ENCODE measurements at places on chromosomes 3 and 15.

DNA sequence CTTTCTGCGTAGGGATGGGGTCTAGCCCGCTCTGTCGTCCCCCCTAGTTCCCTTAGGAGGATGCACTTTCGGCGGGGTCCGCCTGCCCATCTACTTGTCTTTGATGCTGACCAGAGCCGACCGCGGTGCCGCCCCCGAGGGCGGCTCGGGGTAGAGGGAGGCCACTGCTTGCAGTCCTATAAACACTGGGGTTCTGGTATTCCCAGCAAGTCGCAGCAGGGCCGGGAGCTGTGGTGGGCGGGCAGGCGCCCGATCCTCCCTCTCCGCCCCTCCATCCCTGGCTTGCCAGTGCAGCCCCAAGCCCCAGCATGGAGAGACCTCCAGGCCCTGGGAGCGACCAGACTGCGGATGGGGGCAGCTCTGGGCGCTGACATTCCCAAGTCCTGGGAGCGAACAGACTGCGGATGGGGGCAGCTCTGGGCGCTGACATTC, 830 bp downstream of the SEMA4B start:
- DNase-seq = no peak

GRCh38 chr15:71746719-71747118, 63.6 kb upstream of the NR2E3 start:
- DNase-seq = no peak

DNA sequence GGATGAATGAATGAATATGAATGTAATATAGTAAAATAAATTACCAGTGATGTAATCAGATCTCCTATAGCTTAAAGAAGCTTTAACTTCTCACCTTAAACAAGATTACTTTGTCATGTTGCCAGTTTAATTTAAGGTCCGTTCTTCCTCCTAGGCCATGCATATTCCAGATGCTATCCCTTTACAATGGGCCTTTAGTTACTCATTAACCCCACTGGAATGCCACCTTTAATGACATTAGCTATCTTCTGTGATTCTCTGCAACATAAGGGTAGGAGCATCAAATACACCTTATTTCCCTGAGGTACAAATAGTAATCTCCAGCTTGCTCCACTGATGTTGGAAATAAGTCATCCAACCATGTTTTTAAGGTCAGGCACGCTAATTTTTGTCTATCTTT, 63.0 kb upstream of the TIMP4 start:
- DNase-seq = no peak

GRCh38 chr3:36501616-36502015, 121.3 kb downstream of the STAC start:
- DNase-seq = no peak

- DNase-seq = no peak
These were observed 403.9 kb downstream of the IL5RA start for GRCh38 chr3:2706144-2706835.

GRCh38 chr3:172145031-172145686, 105.8 kb downstream of the FNDC3B start:
- DNase-seq = no peak

GRCh38 chr3:17995769-17996168, 253.3 kb upstream of the TBC1D5 start:
- no peak for DNase-seq

- no peak for DNase-seq
These were observed 47.3 kb upstream of the TBL1XR1 start for GRCh38 chr3:177244606-177245005.

DNA sequence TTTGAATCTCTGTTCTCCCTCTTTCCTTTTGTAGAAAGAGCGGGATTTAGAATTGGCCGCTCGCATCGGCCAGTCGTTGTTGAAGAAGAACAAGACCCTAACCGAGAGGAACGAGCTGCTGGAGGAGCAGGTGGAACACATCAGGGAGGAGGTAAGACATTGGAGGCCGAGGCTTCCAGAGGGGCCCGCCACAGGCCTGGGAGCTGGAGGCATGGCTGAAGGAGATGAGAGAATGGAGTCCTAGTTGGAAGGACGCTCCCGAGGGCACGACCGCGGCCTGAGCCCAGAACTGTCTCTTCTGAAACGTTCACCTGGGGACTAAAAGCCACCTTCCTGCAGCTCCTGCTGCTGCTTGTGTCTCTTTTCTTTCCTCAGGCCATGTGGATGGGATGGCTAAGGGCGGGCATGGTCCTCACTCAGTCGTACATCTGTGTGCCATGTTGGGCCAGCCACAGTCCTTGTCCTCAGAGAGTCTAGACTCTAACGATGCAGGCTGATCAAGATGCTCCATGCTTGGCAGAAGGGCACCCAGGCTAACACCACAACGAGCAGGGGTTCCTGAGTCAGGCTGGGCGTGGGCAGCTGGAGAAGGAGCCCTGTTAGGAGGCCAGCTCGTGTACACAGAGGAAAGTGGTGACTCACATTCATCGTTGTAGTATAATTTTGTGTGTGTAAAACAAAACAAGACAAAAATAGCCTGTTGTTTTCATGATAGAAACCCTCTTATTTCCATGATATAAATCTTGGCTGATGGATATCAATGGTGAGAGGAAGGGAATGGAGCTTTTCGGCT, 81.1 kb downstream of the CCK start:
- no peak for DNase-seq

DNA sequence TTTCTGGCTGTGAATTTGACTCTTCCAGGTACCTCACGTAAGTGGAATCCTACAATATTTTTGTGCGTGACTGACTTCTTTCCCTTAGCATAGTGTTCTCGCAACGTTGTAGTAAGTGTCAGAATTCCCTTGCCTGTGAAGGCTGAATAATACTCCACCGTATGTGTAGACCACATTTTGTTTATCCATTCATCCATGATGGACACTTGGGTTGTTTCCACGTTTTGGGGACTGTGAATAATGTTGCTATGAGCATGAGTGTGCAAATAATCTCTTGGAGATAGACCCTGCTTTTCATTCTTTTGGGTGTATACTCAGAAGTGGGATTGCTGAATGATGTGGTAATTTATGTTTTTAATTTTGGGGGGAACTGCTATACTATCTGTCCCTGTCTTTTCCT, 82.2 kb downstream of the APBA2 start:
- DNase-seq = no peak

DNA sequence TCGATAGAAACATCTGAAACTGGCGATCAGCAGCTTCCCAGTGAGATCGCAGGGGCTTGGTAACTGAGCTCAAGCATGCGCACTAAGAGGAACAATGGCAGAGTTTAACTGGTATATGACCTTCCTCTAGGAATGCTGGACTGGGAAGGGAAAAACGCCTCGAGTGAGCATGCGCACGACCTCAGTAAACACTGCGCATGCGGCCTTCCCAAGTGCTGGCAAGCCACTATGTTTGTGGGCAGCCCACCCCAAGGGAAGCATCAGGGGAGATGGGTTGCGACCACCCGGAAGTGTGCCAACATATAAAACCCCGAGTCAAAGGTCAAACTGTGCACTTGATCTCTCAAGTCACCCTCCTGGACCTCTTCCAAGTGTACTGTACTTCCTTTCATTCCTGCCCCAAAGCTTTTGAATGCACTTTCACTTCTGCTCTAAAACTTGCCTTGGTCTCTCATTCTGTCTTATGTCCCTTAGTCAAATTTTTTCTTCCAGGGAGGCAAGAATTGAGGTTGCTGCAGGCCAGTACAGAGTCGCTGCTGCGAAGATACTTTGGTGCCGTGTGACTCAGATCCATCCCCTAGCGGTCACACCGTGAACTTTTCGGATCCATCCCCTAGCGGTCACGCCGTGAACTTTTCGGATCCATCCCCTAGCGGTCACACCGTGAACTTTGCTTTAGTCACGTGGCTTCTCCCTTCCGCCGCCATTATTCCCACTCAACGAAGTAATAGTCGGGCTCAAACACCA, 243.3 kb downstream of the FAM43A start:
- peak; percentile 65 for DNase-seq

DNA sequence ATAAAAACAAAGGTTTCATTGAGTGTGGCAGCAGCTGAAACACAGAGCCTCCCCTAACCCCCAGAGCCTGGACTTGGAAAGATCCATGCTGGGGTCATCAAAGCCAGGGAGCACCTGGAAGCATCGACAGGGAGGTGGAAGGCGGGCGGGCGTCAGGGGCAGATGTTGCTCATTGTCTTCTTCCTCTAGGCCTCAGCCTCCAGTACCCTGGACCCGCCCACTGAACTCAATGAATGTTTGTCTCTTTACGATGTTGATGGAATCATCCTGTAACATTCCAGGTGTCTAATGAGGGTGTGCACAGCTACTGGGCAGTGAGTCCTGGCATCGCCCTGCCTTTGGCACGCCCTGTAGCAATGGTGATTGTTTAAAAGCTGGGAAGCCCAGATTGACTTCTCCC, 9.8 kb downstream of the GP5 start:
- no peak for DNase-seq

GRCh38 chr15:92460023-92460422, 66.3 kb downstream of the ST8SIA2 start:
- no peak for DNase-seq

DNA sequence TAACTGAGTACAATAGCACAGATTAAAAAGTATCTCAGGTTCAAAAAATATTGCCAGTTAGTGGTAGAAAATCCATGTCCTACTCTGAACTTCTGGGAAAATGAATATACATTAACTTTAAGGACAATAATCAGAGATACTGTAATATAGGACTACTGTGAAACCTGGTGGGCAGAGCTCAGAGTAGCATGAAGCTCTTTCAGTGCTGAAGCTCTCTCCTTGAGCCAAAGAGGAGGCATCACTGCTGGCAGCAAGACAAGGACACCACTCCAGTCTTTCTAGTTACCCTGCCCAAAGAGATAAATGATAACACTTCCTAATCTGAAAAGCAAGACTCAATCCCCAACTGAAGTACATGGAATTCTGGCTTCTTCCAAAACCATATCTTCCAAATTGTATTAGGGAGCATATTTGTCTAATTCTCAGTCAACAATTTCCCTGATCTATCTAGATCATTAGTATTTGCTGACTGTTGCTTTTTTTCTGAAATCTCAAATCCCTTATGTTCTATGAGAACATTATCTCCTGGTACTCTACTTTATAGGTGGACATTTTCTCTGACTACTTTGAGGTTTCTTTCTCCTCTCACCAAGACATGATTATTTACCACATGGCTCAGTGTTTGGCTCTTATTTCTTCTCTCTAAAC, 55.9 kb downstream of the CLDN1 start:
- DNase-seq = no peak

- DNase-seq = no peak
These were observed 30.9 kb downstream of the LRRC49 start for GRCh38 chr15:70923311-70924080.

DNA sequence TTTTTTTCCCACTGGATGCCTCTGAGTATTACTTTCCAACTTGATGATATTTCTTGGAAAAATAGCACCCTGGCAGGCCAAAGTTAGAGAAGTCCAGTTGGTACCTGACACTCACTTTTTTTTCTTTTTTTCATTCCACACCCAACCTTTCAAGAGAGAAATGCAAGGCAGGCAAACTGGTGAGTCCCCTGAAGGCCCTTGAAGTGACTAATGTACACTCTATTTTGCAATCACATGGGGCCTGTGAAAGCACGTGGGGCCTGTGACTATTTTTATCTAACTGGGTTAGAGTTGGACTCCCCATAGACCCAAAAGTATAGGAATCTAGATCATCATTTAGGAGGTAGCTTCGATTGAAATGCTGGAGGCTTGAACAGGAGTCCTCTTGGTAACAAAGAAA, 316.7 kb downstream of the CHL1 start:
- no peak for DNase-seq

GRCh38 chr3:117938974-117939373, 1095.7 kb downstream of the IGSF11 start:
- DNase-seq = no peak

DNA sequence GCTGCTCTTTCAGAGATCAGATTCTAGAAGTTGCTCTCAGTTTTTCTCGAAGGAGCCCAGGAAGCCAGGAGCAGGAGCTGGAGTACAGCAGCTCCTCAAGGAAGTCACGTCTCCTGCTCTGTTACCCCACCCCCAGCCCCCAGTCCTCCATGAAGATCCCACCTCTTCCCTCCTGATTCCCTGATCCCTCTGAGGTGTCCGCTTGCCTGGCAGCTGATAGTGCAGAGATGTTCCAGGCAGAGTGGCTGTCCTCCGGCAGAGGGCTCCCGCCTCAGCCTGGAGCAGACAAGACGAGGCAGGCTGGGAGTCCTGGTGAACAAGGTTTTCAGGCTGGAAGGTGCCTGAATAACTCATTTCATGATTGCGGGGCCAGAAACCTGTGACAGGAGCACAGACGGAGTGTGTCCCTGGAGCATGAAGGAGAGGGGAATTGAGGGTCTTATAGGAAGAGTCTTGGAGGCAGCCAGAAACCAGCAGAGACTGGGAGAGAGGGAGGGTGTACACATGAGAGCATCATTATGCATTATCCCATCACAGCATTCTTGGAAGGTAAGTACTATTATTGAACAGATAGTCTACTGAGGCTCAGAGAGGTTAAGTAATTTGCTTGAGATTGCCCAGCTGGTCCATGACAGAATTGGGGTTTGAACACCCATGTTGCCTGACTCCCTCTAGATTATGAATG, 1.2 kb downstream of the HRH1 start:
- peak; percentile 93 for DNase-seq

DNA sequence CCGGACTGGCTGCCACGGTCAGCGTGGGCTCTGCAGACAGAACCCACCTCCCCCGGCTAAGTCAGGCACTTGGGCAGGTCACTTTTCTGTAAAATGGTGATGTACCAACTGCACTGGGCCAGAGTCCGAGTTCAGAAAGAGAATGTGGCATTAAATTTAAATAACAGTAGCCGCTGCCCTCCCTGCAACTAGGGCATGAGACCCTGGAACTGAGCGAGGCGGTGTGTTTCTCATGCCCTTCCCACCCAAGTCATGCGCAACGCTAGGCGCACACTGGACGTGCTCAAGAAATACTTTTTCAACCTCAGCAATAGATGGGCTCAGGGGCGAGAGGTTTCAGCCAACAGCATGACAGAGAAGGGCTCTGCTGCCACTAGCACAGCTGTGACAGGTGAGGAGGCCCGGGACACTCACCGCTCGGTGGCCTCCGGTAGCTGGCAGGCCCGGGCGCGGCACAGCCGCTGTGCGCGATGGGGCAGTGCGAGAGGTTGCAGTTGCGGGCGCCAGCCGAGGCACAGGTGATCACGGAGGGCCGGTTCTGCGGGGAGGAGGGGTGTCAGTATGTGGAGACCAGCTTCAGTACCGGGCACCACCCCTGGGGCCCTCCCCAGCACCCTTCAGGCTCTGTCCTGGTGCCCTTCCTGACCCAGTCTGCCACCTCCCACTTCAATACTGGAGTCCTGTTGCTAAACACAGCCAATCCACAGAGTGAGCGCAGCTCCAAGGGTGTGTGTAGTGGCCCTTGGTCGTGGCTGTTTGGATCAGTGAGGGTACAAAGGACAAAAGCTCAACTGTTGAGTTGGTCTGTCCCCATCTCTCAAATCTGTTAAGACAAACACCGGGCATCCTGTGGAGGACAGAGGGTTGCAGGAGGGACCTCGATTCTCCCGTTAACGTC, 84.5 kb downstream of the VGLL4 start:
- no peak for DNase-seq

DNA sequence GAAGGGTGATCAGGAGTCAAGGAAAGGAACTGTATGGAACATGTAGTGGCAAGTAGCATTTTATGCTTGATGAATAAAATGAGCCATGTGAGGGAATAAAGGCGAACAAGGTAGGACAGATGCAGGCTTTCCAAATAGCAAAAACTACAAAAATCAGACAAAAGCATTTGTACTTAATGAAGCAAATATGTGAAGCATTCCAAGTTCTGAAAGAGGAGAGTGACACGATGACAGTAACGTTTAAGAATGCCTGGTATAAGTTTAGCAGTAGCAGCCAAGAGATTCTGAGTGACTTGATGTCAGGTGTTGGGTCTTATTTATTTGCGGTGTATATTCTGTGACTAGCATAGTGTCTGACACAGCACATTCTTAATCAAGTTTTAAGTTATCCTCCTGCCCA, 408.2 kb upstream of the RASGRP1 start:
- no peak for DNase-seq

GRCh38 chr15:69093127-69093526, 67.3 kb upstream of the GLCE start:
- peak; percentile 79 for DNase-seq
